ENCODE measurements at places on chromosomes 5 and 9.

GRCh38 chr9:106450549-106450948, 412.4 kb upstream of the ZNF462 start:
- no peak for DNase-seq

DNA sequence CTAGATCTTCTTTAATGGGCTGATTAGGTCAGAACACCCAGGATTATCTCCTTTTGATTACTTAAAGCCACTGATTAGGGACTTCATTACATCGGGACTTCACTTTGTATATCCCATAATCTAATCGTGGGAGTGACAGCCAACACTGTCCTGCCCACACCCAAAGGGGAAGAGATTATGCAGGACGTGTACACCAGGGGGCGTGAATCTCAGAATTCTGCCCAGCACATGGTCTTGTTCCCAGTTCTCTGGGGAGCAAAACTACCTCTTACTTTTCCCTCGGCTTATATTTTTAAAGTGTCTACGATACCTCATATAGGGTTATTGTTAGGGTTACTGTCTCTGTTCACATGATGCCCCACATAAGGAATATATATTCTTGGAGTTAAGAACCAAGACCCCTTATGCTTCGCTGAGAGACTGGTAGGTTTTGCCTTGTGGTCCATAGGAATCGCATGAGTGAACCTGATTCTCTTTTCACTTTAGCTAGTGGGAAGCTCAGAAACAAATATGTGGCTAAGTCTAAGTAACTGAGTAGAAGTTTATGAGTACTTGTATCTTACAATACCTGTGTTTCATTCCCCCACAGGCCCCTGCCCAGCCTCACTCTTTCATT, 192.7 kb downstream of the GNA14 start:
- no peak for DNase-seq

DNA sequence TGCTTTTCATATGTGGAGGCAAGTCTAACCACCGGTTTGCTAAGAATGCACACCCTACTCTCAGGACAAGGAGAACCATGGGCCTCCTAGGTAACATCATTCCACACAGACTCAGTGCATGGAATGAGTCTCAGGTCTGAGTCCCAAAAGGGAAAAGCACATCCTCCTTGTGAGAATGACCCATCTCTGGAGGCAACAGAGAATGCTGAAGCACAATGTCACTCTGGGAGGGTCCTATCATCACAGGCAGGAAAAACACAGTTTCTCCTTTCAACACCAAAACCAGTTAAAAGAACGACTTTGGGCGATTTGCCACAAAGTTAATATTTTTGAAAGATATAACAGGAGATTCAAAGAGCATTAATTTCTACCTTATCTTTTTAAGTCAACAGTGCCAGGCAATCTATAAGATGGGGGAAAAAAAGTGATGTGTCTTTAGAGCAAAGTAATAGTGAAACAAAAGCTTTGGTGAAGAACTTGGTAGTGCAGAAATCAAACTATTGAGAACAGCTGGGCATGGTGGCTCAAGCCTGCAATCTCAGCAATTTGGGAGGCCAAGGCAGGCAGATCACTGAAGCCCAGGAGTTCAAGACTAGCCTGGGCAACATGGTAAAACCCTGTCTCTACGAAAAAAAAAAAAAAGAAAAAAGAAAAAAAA, 97.3 kb downstream of the OXCT1 start:
- no peak for DNase-seq

DNA sequence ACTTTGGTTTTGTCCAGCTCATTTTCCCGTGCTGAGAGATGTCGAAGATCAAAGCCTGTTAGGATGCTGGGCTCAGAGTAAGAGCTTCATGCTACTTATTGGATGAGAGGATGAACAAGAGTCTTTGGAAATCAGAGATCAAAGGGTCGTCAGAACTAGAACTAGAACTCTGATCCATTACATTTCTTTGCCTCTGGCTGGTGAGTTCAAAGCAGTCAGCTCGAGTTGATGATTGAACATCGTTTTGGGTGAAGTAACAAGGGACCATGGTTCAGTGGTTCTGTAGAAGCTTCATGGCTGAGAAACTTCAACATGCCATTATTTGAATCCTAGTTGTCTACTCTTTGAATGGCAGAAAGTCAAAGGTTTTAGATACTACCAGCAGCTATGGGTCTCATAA, 320.3 kb downstream of the ARHGEF28 start:
- no peak for DNase-seq

- DNase-seq: no peak
Measured at GRCh38 chr5:94378062-94378461, 240.3 kb downstream of the KIAA0825 start.

- DNase-seq: no peak
Measured at GRCh38 chr5:135697959-135698345, 119.2 kb upstream of the CXCL14 start.

Data from nephron progenitor cell (in vitro differentiated cells).